Stimulated activated CD4-positive, alpha-beta T cell treated with anti-CD3 and anti-CD28 coated beads, Interleukin-12 subunit alpha, Interleukin-12 subunit beta, amount 100 ng/mL, for 24 hours (primary cell): ENCODE measurements at places on chromosomes 11 and 22.

- no peak for DNase-seq
Measured at GRCh38 chr11:105297463-105297862, 157.9 kb upstream of the CARD18 start.

DNA sequence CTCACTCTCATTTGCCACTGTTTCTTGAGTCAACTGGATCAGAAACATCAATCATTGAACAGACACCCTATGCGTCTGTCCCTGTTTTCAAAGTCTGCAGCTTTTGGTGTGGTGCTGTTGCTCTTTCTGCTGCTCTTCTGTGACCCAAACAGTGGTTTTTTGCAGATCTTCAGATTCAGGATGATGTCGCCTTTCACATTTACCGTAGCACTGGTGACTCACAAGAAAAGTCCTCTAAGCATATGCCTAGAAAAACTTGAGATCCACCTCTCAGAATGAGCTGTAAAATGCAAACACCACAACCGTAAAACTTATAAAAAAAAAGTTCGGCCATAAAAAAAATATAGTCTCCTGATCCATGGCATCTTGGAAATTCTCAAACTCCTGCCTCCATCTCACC, 400.4 kb downstream of the NTM start:
- DNase-seq, result no peak

DNA sequence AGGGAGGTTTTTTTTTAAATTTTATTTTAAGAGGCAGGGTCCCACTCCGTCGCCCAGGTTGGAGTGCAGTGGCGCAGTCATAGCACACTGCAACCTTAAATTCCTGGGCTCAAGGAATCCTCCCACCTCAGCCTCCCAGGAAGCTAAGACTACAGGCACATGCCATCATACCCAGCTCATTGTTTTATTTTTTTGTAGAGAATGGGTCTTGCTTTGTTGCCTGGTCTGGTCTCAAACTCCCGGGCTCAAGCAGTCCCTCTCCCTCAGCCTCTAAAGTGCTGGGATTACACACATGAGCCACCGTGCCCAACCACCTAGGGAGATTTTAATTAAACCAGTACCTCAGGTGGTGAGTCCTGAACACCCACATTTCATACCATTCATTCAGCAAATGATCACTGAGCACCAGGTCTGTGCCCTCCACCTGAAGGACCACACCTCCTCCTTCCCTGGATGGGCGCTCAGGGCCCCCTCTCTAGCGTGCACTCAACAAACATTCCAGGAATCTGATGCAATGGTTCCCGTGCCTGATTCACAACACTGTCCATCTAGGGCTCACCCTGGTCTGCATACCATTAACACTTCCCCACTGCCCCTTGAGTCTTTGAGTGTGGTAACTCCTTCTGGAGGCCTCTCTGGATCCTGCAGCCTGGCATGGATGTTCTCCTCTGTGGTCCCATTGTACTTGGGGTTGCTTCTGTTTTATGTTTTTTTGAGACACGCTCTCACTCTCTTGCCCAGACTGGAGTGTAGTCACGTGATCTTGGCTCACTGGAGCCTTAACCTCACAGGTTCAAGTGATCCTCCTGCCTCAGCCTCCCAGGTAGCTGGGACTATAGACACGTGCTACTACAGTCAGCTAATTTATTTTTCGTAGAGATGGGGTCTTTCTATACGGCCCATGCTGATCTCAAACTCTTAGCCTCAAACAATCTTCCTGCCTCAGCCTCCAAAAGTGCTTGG, 9.6 kb upstream of the MYH9 start:
- no peak for DNase-seq

DNA sequence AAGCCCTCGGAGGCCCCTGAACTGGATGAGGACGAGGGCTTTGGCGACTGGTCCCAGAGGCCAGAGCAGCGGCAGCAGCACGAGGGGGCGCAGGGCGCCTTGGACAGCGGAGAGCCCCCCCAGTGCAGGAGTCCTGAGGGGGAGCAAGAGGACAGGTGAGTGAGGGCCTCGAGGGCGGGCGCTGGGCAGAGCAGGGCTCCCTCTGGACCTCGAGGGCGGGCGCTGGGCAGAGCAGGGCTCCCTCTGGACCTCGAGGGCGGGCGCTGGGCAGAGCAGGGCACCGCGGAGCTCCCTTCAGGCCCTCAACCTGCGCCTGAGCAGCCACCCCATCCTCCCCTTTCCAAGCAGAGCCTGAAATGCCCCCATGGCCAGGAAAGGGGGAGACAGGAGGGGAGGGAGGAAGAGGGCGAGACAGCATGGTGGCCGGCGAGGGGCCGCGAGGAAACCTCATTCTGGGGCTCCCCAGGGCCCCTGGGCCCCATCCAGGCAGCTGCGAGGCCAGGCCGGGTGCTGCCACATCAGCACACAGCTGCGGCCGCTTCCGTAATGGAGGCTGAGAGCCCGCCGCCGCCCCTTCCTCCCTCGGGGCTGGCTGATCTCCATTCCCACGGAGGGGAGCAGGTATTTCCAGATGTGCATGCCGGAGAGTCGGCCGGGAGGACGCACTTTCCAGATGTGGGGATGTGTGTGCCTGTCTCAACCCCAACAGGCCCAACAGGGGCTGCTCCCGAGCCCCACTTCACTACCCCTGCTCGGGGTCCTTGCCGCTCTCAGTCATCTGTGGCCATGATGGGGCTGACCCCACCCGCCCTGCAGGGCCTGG, 10.0 kb downstream of the PRR33 start:
- DNase-seq, result no peak

GRCh38 chr11:117483372-117483771, 155.7 kb downstream of the CEP164 start:
- DNase-seq, result no peak
